GF-D8 (cell line): ENCODE measurements at places on chromosomes 7 and 10.

GRCh38 chr10:69567920-69568319, 5.3 kb downstream of the NEUROG3 start:
- no peak for DNase-seq

DNA sequence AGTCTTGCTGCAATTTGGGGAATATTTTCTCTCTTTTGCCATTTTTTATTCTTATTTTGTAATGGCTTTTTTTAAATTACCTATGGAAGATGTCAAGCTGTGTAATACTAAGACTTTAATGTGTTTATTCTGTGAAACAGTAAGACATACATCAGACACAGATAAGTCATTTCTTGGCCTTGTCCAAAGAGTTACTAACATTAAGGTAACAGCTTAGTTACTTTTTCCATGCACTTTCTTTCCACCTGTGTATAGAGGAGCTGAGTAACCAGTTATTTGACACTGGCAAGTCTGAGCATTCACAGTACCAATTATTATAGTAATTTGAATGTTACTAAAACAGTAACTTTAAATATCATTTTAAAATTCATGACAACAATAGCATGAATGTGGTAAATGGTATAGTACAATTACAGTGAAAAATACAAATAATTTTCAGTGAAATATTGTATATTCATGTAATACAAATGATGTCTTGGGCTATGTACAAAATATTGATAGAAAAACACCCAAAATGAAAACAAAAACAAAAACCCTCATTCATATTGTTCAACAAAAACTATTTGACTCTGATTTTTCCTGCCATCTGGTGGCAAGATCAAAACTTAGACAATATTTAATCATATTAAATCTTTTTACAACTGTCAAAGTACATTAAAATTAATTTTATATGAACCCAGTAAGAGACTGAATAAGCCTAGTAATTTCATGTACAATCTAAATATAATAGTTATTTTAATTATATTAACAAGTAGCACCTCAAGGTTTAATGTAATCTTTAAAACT, 259.8 kb upstream of the SEMA3A start:
- DNase-seq, result no peak

GRCh38 chr7:102396710-102397019, 502 bp downstream of the PRKRIP1 start:
- DNase-seq, result no peak

DNA sequence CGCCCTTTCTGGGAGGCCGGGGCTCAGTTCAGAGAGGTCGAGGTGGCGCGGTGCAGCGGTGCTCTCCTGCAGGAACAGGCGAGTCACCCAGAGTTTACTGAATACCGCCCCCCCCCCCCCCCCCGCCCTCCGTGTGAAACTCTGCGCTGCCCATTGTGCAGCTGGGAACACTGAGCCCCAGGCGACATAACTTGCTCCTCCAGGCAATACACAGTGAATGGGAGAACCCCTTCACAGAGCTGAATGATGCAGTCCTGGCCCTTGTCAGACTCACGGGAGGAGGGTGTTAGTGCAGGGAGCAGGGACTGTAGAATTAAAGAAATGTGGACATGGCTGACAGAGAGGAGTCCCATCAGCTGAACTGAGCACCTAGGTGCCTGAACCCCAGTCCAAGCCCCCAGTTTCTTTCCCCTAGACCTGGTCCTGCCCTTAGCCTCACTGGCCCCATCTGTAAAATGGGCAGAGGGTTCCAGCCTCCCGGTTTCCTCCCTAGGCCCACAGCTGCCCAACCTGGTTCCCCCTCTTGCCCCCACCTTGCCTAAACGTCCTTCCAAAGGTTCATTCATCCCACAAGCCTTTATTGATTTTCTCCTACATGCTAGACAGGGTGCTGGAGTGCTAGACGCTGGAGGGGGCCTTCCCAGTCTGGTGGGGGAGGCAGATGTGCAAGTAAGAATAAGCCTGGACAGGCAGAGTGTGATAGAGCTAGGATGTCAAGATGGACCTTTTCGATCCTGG, 869 bp upstream of the LOXL4 start:
- DNase-seq, result no peak

- DNase-seq, result no peak
Observed at GRCh38 chr10:57457972-57458512, 809.7 kb downstream of the IPMK start.

DNA sequence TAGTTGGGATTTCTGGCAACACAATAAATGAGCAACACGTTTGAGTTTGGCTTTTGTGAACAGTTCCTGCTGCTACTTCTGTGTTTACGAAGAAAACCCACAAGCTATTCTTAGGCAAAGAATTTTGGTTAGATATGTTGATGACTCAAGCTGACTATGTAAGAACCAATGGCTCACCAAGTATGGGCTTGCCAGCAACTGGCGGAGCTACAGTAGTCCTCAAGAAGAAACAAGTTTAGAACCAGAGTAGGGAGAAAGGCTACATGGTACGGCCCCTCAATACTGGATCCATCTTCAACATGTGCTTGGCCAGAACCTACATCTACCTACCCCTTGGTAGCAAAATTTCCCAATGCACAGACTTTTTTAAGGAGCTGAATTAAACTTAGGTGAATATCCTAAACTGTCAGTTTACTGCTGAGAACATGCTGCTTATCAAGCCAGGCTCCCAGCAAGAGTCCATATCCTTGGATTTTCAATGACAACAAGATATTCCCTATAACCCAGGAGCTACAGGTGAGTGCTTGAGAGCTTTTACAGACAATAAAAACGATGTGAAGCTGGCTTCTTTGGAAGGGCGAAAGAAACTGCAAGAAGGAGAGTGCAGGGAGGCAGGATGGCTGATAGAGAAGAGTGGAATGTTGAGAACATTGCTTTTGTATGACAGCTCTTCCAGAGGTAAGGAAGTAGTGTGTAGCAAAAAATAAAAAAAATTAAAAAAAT, 74.3 kb upstream of the ASAH2 start:
- DNase-seq, result no peak

- no peak for DNase-seq
Observed at GRCh38 chr10:87503401-87503800, 1.3 kb upstream of the MINPP1 start.

DNA sequence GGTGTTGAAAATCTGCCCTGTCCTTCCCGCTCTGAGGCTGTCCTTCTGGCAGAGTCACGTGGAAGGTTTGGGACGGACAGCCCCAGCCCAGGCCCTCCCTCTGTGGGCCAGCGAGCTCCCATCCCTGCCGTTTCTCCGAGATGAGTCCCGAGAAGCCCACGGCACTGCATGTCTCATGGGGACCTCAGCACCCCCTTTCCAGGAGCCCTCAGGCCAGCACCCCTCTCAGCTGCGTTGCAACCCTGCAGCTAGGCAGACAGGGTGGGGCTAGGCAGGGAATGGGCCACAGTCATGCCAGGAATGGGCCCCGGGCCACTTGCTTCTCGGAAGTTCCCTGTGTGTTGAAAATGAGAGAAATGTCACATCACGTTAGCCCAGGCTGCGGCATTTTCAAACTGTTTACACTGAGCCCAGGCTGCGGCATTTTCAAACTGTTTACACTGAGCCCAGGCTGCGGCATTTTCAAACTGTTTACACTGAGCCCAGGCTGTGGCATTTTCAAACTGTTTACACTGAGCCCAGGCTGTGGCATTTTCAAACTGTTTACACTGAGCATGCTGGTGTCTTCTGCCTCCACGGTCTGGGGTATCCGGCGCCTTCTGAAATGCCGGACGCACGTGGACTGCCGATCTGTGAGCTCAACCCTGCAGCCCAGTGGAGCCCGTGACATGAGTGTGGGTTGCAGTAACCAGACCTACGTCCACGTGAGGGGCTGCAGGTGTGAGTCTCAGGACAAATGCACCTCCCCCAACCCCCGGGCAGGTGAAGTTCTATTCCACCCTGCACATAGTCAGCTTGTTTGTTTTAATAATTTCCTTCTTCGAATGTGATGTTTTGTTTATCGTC, 42.6 kb downstream of the FAM20C start:
- no peak for DNase-seq

DNA sequence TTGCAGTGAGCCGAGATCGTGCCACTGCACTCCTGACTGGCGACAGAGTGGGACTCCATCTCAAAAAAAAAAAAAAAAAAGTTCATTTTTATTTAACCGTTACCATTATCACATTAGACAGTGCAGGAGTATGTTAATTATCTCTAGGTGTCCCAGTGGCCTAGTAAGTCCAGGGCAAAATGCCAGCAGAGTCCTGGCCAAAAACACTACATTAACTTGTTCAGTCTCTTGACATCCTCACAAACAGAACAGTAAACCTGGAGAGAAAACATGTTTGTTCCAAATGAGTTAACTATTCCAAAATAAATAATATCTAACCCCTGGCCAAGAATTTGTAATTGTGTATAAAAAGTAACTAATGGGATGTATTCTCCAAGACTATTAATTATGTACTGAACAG, 43.2 kb downstream of the PTPRZ1 start:
- no peak for DNase-seq

GRCh38 chr7:13153266-13153665, 465.8 kb downstream of the ARL4A start:
- no peak for DNase-seq

- DNase-seq, result no peak
Observed at GRCh38 chr7:155998328-155998691, 186.0 kb upstream of the SHH start.

DNA sequence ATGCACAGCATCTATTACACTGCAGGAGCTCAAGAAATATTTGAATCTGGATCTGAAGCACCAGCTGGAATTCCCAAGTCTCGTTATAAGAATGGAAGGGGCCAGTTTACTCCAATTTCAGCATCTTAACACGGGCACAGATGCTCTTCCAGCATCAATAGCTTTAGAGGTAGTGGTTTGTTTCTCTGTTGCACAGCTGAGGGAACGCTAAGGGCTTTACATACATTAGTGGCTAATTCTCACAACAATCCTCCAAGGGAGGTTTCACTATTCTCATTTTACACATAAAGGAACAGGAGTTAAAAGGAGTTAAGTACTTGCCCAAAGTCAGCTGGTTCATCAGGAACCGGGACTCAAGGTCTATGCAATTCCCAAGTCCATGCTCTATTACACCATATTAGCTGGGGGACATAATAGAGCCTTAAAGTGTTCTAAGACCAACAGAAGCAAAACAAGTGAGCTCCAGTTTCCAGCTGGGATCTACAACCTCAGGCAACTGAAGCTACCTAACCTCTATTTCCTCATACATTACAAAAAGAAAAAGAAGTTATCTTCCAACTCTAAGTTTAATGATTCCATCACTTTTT, 9.9 kb downstream of the XPNPEP1 start:
- DNase-seq, result no peak

- DNase-seq, result no peak
Observed at GRCh38 chr10:122974543-122975064, 5.6 kb upstream of the PSTK start.

DNA sequence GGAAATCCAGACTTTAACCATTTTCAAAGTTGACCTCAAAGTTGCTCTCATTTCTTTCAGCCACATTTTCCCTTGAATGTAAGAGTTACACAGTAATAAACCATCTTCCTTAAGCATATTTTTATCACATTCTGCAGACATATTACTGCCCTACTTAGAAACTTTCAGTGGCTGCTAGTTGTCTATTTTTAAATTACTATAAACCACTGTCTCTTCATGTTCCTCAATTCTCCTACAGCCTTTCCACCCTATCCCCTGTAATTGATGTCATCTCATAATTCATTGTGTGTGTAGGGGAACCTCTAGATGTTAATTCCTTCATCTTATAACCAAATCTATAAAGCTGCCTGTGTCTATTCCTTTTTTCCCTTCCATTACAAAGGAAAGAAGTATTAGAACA, 78.1 kb upstream of the STRIP2 start:
- DNase-seq, result no peak

DNA sequence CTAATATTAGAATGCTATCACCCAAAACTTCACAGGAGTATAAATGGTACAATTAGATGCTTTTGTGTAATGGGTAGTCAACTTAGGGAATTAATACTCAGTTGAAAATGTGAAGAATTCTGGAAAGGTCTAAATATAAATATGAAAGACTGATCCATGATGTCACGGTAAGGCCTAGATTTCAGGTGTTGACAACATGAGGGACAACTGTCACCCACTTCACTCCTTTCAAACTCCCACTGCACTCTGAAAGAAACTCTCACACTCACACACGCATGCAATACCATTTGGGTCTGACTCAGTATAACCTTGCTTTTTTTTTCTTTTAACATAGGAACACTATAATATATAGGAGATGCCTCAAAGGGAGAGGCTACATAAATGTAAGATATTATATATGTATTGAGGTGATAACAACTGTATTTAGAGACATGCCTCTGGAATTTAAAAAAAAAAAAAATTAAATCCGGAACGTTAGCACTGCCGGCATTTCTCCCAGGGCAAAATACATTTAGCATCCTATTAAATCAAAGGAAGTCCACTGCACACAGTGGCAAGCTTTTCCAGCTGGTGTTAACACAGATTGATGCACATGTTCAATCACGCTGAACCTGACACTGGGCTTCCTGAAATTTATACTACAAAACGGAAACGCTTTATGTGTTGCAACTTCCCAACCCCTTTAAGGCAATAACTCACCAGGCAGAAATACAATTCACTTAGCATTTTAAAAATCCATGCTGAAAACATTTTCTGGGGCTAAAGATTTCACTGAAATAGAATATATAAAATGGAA, 74.9 kb downstream of the RSU1 start:
- DNase-seq, result peak; percentile 3

GRCh38 chr7:50397971-50398324, 52.2 kb downstream of the FIGNL1 start:
- DNase-seq, result no peak

- DNase-seq, result no peak
Observed at GRCh38 chr10:62148155-62148554, 120.5 kb downstream of the RTKN2 start.

DNA sequence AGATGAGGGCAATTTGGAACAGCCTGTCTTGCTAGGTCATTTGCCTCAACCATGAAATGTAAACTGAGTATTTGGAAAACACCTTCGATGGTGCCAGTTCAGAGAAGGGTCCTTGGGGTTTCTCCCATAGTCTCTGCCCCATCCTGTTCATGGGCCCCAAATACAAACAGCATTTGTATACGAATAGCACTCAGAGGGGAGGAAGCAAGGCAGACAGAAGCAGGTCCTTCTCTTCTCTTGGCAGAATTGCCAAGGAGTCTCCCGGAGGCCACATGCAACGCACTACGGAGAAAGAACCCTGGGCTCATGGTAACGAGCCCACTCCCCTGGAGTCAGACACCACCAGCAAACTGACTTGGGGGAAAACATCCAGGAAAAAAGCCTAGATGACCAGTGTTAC, 162.1 kb downstream of the RAB11FIP2 start:
- DNase-seq, result no peak

- no peak for DNase-seq
Observed at GRCh38 chr7:28900311-28900710, 57.8 kb downstream of the TRIL start.

GRCh38 chr7:41294556-41295454, 408.1 kb downstream of the INHBA start:
- DNase-seq, result no peak

DNA sequence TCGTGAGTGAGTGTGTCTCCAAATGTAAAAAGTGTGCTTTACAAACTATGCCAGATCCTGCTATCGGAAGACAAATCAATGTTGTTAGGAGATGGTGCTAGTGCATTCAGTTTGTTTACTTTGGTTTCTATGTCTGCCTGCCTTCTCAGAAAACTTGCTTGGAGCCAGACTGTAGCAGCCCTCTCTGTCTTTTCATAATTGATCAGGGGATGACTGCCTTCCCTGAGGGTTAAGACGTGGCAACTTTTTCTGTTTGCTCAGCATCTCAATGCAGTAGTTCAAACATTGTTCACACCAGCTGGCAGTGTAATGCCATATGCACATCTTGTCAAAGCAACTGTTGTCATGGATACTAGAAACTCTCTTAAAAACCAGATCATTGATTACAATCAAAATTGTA, 118.5 kb downstream of the FOXP2 start:
- DNase-seq, result no peak

- no peak for DNase-seq
Observed at GRCh38 chr10:48519481-48520183, 85.2 kb downstream of the ARHGAP22 start.

GRCh38 chr10:91462423-91462822, 52.3 kb downstream of the HECTD2 start:
- DNase-seq, result no peak
